ENCODE measurements at places on chromosomes 16 and 17.

- no peak for DNase-seq
Observed at GRCh38 chr16:84022644-84023043, 20.0 kb downstream of the SLC38A8 start.

GRCh38 chr16:610513-611381 lies 20.0 kb upstream of the WFIKKN1 start:
- DNase-seq, result peak; percentile 37

GRCh38 chr17:30116661-30117551 lies at the start of gene NSRP1:
Gene NSRP1, plus strand, starts transcription at chr17:30116816. Its CDS starts 28 bp downstream, at chr17:30116844.
- peak; percentile 86 for DNase-seq

DNA sequence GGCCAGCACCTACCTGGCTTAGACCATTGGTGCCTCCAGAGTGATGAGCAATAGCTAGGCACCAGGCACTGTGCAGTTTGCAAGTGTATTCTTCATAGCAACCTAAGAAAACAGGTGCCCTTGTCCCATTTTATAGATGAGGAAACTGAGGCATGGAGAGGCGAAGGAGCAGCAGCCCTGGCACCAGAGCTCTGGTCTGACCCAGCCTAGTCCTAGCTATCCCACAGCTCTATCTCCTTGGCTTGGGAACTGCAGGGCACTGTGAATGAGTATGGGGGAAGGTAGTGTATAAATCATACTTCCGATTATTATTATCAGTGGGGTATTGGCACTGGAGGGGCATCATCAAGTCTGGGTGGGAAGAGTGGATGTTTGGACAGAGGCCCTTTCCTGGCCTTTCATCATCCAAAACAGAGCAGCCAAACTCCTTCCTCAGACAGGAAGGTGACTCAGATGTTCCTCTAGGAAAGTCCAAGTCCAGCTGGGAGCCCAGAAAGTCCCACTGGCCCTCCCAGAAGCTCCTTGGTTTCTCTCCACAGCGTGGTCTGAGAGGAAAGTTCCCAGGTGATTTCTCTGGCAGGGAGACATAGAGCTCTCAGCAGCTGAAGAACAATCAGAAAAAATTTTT lies 32.0 kb upstream of the PLLP start:
- no peak for DNase-seq

GRCh38 chr16:80059836-80060235 lies 459.3 kb upstream of the MAF start:
- no peak for DNase-seq

GRCh38 chr17:50924800-50925199 lies 58.6 kb upstream of the TOB1 start:
- DNase-seq, result no peak

- DNase-seq, result no peak
Observed at GRCh38 chr16:87836844-87837581, 32.3 kb downstream of the SLC7A5 start.

GRCh38 chr17:77798031-77798430 lies 160.5 kb upstream of the TNRC6C start:
- DNase-seq, result no peak

DNA sequence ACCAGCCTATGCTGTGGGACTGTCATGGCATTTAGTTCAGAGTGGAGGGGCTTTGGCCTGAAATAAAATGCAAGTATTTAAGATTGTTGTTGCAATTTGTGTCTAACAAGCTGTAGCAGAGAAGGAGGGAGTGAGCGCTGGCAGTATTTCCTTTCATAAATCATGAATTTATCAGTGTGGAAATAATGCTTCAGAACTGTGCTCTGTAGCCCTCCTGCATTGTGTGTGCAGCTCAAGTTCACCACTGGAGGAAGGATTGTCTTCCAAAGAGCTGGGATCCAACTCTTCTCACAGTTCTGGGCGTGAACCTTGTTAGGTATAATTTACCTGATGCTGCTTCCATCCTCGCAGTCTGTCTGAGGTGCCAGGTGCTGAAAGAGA lies 15.1 kb downstream of the SNX11 start:
- DNase-seq, result no peak

DNA sequence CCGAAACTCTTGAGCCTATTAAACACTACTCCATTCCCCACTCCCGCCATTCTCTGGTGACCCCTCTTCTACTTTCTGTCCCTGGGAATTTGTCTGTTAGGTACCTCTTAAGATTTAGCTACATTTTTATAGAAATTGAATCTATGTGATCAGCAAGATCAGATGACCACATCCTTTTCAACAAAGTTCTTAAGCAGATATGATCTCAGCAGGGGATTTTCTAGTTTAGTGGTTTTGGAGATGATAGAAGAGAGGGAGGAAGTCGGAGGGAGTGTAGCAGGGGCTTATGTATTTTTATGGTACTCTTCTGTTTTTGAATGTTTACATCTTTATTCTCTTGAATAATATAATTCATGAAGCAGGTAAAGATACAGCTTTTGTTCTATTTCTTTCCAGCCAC lies 40.8 kb downstream of the RPA1 start:
- DNase-seq, result no peak

DNA sequence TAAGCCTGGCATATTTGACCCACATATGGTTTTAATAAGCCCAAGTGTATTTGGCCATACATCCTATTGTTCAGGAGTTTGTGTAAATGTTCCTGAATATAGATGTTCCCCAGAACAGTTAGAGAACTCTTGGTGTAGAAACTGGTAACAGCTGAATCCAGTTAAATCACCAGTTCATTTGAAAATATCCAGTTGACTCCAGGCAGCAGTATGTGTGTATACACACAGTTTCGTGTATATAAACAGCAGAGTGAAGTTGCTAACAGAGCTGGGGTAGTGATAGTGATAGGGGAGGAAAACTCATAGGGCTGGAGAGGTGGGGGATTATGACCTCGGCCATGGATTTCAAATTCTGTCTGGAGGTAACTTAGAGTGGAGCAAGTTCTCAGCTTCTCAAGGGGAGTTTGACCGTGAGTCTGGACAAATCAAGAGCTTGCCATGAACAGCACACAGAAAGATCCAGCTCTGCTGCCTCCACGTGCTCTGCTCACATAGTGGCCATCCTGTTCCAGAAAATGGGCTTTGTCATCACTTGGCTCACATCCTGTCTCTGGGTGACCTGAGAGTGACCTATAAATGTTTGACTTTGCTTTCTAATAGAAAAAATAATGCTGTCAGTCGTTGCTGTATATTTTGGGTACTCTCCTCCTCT lies 30.6 kb upstream of the MMD start:
- DNase-seq, result no peak

DNA sequence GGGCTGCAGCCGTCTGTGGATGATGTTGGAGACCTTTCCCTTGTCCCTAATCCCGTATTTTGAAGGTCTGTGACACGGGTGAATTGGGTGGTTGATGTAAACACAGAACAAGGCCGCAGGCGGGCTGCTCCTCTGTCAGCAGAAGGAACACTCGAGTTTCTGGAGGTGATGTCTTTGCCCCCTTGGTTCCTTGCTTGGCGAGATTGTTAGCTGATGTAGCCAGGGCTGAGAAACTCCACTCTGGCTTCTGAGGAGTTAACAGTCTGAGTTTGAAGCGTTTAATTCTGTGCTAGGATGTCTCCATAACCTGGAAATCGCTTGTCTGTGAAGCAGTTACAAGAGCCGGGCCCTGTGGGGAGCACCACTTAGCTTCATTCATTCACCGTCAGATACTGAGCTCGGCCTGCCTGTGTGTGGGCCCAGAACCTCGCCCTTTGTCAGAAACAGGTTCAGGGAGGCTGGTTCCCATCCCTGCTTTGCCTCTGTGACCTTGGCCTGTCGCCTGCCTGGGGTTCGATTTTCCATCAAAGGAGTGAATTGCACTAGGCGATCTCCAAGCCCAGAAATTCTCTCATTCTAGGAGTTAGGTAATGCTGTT lies 1.3 kb downstream of the MAPK8IP3 start:
- no peak for DNase-seq

- no peak for DNase-seq
Observed at GRCh38 chr16:59848296-59848695, 1114.2 kb upstream of the GOT2 start.

GRCh38 chr17:14301279-14302090 lies 604 bp downstream of the HS3ST3B1 start:
- no peak for DNase-seq
